Inflammatory macrophage treated with lipopolysaccharide for 4 hours (primary cell): ENCODE measurements at places on chromosomes 7 and 10.

DNA sequence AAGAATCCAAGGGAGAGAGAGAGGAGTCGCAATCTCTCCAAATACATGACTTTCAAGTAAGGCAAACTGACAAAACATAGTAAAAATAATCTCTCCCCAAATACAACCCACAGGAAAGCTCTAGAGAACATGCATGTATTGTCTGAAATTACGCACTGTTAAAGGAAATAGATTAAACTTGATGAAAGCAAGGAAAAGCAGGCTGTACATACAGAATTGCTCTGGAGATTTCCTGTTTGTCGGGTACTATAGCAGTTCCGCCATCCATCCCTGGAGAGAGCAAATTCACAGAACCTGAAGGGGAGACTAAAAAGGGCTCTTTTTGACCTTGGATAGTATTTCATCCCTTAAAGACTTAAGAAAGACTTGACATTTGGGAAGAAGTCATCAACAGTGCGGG, 170.2 kb upstream of the BET1 start:
- DNase-seq = no peak

DNA sequence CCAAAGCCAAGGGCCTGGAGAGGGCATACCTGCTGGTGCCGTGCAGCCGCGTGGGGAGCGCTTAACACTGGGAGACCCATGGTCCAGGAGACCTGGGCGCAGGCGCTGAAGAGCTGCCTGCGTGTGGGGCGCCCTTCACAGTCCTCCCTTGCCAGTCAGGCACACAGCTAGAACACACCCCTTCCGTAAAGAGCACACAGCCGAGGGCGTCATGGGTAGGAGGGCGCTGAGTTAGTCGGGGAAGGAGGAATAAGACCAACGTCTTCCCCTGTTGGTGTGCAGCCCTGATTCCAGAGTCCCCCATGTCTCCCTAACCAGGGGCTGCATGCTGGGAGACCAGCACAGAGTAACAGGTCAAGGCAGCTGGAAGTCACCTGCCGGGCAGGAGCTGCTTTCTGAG, 273.9 kb downstream of the USP6NL start:
- DNase-seq = no peak

DNA sequence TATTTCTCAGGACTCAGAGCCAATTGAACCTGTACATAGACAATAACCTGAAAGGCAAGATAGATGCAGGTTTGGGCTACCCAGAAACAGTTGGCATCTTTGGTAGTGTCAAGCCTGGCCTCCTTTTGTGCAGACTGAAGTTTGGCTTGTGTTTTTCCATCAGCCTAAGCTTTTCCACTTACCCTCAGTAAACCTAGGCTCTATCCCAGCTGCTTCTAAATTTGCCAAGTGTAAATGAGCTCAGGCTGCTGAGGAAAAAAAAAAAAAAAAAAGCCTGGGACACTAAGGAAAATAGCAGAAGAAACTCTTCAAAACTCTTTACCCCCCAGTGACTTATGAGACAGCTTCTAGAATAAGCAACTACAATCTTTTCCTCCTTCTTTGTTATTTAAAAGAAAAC, 316.3 kb upstream of the SORCS1 start:
- DNase-seq = no peak

- peak; percentile 42 for DNase-seq
These were observed 27.1 kb downstream of the KLF6 start for GRCh38 chr10:3757638-3758490.

DNA sequence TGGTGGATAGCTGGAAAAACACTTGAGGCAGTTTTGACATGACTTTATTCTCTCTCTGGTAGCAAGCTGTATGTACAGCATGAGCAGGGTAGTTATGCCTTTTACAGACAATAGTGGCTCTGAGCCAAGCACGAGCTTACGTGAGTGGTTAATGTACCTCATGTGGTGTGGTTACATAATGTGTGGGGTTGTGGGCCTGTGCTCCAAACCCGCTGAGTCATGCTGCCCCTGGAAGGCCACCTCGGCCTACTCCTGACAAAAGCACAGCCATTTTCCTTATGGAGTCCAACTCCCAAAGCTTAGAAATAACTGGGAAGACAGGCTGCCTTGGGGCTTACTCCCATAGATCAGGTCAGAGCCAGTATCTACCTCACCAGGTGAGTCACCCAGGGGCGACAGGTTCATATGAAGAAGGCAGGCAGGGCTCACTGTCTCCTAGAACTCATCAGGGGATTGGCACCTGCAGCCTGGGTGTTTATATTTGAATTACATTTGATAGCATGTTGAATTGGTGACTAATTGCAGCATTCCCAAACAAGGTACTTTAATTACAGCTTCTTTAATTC, 404.5 kb downstream of the ADRA2A start:
- DNase-seq = no peak

GRCh38 chr7:82444220-82444909, 788 bp upstream of the CACNA2D1 start:
- no peak for DNase-seq

DNA sequence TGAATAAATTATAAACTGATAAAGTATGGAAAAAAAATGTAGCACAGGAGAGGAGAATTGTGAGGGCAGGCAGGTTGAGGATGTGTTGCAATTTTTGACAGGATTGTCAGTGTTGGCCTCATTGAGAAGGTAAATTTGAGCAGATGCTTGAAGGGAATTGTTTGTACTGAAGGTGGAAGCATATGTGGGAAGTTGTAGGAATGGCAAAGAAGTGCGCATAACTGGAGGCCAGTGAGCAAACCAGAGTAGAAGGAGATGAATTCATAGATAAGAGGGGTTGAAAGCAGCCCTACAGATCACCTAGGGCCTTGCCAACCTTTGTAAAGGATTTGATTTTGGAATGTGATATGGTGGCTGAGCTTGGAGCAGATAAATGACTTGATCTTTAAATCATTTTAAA, 6.4 kb downstream of the DNAJB9 start:
- DNase-seq = no peak

DNA sequence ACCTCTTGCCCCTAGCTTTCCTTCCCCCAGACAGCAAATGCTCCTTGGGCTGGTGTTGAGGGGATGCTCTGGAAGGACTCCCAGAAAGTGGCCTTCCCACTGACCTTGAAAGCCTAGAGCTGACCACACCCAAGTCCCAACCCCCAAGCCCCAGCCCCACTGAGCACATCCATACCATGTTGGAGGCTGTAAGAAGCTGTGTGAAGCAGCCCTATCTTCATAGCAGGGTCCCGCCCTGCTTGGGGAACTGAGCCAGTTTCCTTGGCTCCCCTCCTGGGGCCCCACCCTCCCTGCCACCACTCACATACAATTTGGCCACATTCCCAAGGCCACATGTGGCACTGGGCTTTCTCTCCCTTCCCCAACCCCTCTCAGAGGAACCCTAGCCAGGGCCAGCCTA, 72.3 kb upstream of the CACUL1 start:
- DNase-seq = no peak

GRCh38 chr10:92027141-92027540, 103.6 kb downstream of the BTAF1 start:
- no peak for DNase-seq

GRCh38 chr7:3493499-3493898, 192.4 kb downstream of the SDK1 start:
- no peak for DNase-seq

GRCh38 chr7:157513162-157513621, 176.4 kb downstream of the DNAJB6 start:
- DNase-seq = no peak

DNA sequence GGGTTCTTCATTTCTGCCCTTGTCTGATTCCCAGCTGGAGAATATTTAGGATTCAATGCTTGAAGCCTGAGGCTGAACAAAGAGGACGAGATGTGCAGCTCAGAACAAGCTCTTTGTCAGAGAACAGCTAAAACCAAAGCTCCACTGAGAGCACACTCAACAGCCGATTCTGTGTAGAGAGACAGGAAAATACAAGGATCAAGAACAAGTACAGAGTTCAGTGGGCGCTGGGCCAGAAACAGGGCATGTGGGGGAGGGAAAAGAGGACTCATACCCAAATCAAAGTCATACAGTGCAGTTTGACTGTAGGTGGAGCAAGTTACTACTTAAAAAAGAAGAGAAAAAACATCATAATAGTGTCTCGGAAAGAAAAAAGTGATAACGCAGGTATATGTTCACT, at the start of gene AGMO:
Gene AGMO (minus strand): TSS at position 181 of the 400 bp plus-strand sequence.
- DNase-seq = no peak

DNA sequence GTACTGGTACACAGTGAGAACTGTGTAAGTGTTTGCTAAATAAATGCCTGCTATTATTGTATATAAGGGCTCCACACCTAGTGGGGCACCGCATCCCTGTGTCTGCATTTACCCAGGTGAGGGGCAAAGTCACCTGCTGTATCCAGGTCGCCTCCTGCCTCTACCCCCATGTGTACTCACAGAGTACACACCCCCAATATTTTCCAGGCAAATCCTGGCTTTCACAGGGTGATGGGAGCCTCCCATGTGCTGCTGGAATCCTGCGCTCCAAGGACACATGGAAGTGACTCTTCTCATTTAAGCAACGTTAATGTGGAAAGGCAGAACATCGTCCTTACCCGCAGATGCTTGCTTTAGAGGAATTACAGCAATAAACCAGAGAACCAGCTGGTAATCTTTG, 48.2 kb downstream of the ARHGAP22 start:
- no peak for DNase-seq

GRCh38 chr10:106147021-106147420, 1017.5 kb downstream of the SORCS1 start:
- no peak for DNase-seq

DNA sequence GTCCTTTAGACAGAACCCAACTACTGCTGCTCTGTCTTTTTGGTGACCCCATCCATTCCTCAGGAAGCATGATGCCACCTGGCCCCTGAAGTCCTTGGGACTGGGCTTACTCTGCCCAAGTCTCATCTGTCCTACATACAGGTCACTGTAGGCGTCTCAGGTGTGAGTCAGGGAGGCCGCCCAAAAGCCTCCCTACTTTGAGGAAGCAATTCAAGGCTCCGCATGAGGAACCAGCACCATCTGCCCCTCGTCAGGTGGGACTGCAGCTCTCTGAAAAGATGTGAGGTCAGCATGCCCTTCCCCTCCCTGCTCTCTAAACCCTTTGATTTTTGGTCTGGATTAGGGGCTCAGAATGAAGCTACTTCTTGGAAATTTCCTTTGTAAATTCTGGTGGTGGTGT, 354.8 kb downstream of the CXCL12 start:
- no peak for DNase-seq

DNA sequence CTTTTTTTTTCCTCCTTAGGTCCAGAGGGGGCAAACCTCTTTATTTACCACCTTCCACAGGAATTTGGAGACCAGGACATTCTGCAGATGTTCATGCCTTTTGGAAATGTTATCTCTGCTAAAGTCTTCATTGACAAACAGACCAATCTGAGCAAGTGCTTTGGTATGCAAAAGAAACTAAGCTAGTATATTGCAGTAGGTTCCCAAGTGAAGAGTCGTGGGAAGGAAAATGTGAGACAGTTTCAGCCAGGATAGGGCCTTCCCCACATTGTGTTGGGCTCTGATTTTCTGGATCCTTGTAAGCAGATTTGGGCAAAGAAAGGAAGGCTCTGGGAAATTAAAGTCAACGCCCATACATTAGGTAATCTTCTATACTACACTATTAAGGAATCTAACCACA, 285.6 kb downstream of the USP6NL start:
- DNase-seq = no peak

DNA sequence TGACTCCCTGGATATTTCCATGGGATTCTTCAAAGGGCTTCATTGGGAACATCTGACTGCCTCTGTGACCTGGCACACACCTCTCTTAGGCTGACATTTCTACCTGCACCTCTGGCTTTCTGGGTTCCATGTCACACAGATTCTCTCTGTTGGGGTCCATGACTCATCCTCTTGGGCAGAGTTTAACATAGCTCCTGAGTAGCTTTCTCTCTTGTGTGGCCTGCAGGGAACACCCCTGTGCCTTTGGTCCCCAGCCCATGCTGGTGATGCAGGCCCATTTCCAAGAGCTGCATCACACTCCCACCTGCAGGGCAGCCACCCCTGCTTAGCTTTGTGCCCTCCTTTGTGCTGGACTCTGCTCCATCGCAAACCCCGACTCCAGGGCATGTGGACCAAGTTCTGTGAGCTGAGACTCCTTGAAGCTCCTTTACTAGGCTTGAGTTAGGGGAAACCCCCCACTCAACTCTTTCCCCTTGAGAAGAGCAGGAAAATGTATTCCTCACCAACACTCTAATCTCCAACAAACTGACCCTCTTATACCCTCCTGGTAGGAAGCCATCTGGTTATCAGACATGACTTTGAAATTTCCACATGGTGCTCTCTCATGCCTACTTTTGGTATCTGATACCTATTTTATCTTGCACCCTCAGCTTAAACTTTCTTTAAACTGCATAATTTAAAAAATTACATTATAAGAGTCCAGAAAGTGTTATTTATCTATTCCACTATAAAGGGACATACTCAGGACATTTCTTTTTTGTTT, 93.3 kb downstream of the ZNF777 start:
- no peak for DNase-seq

GRCh38 chr10:11610826-11611247, 613 bp downstream of the USP6NL start:
- peak; percentile 43 for DNase-seq

- no peak for DNase-seq
These were observed 99.5 kb downstream of the SFMBT2 start for GRCh38 chr10:7311218-7311849.

- no peak for DNase-seq
These were observed 32.2 kb upstream of the AQP1 start for GRCh38 chr7:30879139-30880124.

DNA sequence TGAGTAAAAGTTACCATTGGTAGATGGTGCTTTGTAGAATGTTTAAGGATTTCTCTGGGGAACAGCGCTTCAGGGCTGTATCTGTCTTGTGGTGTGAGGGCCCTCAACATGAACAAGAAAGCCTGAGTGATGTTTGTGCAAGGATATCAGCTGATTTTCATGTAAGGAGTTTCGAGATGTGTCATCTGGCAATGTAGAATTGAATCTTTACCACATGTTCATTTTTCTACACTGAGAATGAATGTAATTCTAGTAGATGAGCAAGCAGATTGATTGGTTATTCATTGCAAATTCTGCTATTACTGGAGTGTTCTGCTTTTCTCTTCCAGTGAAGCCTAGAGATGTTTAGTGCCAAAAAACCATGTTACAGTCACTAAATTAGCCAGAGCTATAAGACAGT, 87.7 kb downstream of the ST7 start:
- peak; percentile 58 for DNase-seq

GRCh38 chr10:102230264-102230860, 4.3 kb downstream of the ELOVL3 start:
- DNase-seq = peak; percentile 24

GRCh38 chr10:68202960-68203353, 29.0 kb downstream of the ATOH7 start:
- peak; percentile 94 for DNase-seq

DNA sequence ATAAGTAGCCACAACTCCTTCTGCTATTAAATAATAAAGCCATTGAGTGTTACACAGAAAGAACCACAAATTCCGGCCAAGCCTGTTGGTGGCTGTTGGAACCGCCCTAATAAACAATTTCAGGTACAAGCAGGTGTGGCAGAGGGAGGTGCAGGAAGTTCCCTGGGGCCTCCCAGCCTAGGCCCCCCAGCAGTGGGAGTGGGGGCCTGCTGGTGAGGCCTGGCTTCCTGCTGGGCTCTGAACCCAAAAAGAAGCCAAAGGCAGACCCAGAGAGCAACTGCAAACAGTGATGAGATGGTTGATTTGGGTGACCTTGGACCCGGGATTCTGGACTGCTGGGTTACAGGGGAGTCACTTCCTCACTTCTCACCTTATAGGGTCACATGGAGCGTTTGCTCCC, 21.0 kb upstream of the LMTK2 start:
- DNase-seq = no peak
